ENCODE measurements at places on chromosomes 1 and 21.

- no peak for DNase-seq
Observed at GRCh38 chr21:45580181-45580575, 37.9 kb upstream of the SLC19A1 start.

DNA sequence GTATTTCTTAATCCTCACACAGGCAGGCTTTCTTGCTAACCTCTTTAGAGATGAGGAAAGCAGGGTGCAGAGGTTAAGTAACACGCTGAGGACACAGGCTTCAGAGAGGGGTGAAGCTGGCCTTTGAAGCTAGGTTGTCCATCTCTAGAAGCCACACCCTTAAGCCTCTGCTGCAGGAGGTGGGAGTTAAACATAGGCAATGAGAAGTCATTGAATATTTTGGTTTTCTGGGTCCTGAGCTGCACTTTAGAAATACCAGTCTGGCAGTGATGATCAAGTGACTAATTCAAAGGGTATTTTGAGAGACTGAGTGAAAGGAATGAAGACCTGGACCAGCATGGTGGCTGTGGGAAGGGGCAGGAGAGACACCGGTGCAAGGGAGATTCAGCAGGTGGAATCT, 9.9 kb downstream of the KCNJ15 start:
- DNase-seq: no peak

DNA sequence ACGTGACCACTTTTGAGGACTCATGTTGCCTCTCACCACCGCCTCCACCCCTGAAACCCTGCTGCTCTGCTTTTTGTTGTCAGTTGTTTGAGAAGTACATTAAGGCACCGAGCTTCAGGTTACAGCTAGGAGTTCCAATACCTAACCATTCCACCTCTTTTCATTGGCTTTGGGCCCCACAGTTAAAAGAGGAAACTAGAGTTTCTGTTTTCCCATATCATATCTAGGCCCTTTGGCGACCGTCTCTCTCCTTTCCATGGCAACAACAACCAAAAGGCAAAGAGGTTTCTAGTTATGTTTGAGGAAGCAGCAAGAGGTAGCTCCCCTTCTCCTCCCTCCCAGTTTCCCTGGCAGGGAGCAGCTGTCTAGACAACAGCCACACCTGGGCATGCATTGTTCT, 5.9 kb downstream of the ANKRD35 start:
- no peak for DNase-seq

DNA sequence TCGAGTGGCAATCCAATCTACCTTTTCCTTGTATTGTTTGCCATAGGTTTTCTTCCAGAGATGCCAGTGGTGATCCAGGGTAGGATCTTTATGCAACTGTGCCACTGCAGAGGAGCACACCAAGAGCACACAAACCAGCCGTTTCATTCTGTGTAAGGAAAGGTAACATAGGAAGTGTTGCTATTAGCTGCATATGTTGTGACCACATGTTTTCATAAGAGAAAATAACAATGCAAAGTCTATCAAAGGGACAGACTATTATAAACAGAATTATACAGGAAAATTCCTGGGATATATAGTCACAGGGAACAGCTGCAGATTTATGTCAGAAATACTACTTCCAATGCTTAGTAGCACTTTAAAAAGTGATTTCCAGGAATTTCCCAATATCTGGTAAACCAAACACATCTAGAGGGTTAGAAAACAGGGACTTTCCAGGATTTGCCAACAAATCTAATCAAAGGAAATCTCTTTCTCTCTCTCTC, 919 bp downstream of the CTSS start:
- DNase-seq: no peak

GRCh38 chr1:244319283-244320132, 132.2 kb downstream of the ADSS2 start:
- DNase-seq: peak; percentile 12

DNA sequence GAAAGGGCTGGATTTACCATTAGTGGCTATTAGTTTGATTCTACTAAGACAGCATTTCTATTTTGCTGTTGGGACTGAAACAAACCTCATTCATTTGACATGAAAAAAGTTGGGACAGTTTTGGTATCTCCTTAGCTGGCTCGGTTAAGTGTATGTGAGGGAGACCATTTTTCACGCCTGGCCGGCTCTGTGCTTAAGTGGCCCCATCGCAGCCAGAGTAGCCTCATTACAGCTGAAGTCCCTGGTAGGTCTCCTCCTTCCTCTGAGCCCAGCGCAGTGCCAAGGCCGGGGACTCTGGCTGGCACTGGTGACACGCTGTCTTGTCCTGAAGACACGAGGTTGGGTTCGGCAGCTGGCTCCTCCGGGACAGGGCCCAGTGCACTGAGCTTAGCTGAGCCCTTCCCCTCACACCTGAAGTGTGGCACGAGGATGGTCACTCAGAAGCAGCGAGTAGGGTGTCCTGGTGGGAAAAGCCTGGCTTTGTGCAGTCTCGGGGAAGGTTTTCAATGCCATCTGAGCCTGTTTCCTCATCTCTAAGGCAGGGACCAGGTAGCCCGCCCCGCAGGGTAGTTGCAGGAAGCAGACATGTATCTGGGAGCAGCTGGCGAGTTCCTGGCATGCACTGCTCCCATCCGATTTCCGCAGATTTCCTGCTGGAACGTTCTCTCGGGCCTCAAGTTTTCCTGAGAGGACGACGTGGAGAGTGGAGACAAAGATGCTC, 196.5 kb downstream of the DYRK1A start:
- no peak for DNase-seq

- no peak for DNase-seq
Observed at GRCh38 chr1:176691251-176692228, 228.6 kb downstream of the PAPPA2 start.

DNA sequence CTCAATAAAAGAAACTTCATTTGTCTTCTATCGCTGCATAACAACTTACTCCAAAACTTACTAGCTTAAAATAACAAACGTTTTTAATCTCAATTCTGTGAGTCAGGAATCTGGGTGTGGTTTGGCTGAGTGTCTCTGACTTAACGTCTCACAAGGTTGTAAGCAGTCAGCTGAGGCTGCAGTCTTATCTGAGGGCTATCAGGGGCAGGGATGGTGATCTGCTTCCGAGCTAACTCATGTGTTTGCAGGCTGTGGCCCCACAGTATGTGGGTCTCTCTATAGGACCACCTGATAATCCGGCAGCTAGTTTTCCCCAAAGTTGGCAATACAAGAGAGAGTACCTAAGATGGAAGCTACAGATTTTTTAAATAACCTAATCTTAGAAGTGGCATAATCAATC, 234.2 kb upstream of the FGGY start:
- DNase-seq: no peak

GRCh38 chr1:19644681-19645410, 735 bp downstream of the NBL1 start:
- peak; percentile 57 for DNase-seq

DNA sequence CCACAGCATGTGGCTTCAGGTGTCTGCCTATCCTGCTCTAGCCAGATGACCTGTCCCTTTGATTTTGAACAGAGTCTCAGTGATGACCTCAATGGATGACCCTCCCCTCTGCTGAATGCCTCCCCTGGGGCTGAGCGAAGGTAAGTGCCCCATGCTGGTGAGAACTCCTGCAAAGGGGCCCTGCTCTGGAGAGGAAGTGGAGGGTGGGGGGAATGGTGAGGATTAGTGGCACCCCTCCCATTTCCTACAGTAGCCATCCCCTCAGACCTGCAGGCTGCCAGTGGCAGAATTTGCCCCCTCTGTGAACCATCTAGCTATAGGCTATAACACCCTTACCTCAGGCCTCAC, 3.7 kb upstream of the PMVK start:
- no peak for DNase-seq

GRCh38 chr1:160453443-160453842, 53.1 kb downstream of the VANGL2 start:
- DNase-seq: no peak

DNA sequence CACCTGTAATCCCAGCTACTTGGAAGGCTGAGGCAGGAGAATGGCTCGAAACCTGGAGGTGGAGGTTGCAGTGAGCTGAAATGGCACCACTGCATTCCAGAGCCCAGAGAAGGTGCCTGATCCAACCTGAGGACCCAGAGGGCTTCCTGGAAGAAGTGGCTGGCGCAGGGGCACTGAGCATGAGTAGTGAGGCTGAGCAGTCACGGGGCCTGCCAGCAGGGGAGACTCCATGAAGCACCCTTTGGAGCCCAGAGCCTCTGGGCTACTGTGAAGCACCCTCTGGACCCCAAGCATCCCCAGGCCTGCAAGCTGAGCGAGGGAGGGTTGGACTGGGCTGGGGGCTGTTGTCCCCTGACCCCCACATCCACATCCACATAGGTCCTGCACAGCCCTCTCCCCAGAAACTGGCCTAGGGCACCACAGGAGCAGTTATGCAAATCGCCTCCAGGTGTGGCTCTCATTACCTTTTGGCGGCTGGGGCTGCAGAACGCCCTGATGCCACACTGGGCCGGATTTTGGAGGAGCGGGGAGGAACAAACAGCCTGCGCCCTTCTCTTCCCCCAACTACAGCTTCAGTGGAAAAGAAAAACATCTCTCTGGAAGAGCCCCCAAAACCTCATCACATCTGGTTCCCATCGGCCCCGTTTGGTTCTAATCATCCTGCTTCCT, 78.2 kb upstream of the TARDBP start:
- no peak for DNase-seq

GRCh38 chr1:171344473-171344820, 30.5 kb downstream of the FMO4 start:
- DNase-seq: no peak

DNA sequence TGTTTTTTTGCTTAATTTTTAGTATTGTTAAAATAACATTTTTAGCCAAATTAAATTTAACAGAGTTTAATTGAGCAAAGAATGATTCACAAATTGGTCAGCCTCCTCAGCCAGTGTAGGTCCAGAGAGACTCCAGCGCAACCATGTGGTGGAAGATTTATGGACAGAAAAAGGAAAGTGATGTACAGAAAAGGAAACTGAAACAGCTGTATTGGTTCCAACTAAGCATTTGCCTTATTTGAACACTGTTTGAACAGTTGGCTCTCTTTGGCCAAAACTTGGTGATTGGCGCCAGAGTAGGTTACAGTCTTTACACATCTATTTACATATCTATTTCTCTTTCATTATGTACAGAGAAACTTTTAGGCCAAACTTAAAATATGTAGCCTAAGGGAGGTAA, 19.4 kb downstream of the RPS6KC1 start:
- no peak for DNase-seq

- DNase-seq: no peak
Observed at GRCh38 chr1:178560871-178561376, 48.0 kb downstream of the TEX35 start.

GRCh38 chr1:184987696-184988095, 13.4 kb upstream of the NIBAN1 start:
- no peak for DNase-seq

- DNase-seq: no peak
Observed at GRCh38 chr21:44349847-44350772, 3.3 kb upstream of the TRPM2 start.

- DNase-seq: no peak
Observed at GRCh38 chr1:9649769-9650168, 1.8 kb upstream of the PIK3CD start.

DNA sequence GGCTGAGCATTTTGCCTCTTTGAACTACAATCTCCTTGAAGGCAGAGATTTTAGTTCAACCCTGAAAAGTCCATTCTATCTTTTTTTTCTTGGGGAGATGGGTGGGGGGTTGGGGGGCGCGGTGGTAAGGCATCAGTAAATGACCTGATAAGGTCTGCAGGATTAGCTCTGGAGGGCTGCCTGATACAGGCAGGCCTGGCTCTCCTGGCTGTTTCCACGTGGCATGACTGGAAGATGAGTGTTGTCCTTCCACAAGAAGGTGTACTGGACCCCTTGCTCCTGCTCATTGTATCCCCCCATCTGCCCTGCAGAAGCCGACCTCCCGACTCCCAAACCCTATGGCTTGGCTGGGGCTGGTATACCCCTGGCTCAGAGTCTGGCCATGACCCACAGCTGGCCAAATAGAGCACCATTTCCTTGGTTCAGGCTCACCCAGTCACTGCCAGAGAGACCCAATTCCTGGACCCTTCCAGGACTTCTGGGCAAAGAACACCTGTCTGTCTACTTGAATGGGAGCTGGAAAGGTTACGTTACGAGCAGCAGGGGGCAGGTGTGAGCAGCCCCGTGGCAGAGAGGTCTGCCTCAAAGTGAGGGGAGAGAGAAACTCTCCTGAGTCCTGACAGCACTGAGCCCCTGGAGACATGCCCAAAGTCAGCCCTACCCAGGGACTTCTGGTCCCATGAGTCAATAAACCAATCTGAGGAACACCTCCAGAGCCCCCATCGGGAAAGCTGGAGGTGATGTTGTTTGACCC, 17.0 kb downstream of the DHRS3 start:
- DNase-seq: peak; percentile 65

- DNase-seq: no peak
Observed at GRCh38 chr21:31879241-31879650, 6.4 kb downstream of the HUNK start.

DNA sequence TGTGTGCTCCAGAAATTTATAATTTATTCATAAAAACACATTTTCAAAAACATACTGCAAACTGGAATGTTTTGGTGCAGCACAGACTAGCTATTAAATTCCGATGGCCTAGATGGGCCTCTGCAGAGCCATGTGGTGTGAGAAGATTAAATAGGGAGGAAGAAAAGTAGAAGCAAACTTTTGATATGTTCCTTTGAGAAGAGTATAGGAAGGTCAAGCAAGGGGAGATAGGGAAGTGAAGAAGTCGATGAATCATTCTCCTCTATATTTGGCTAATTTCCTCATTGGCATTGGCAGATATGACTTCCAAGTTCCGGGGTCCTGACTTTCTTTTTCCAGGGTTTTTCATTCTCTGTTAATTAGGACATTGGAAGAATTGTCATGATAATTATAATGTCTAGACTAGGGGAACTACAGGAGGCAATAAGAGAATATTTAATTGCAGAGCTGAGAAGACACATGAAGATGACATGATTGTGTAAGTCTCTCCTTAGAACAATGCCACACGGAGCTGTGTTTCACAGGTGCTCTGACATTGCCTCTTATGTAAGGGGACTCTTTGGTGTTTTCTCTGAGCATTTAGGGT, 19.3 kb upstream of the ZNF326 start:
- DNase-seq: no peak

DNA sequence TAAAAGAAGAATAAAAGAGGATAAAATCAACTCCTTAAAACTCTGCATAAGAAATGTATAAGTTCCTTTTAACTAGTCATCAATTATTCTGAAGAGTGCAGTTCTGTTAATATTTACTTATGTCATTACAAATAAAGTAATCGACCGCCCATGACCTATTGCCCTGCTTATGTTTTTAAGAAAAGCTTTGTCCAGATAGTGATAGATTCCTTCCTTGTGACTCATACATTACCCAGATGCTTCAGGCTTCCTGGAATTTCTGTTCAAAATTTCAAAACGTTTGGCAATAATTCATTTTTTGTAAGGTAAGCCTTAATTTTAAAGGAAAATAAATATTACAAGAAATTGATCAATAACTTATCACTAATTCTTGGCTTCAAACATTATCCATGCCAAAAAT, 918.2 kb upstream of the ADGRL2 start:
- no peak for DNase-seq

DNA sequence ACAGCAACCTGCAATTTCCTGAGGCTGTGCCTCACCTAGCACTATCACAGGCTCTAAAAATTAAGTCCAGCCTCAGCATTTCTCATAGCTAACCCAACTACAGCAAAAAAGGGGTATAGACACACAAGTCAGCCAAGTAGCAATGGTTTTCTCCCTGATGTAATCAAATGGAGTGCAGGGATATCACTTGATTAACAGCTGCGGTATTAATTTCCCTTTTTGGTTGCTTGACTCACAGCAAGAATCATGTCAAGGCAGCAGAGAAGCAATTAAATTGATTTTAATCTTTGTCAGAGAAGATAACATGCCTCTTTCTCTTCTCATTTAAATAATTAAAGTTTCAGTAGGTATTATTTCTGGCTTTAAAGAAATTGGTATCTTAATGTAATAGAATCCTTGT, 278.9 kb downstream of the RWDD3 start:
- DNase-seq: no peak
